ENCODE measurements at places on chromosomes 13 and 19.

GRCh38 chr19:18416778-18417249, 2.4 kb upstream of the SSBP4 start:
- peak; percentile 87 for DNase-seq

DNA sequence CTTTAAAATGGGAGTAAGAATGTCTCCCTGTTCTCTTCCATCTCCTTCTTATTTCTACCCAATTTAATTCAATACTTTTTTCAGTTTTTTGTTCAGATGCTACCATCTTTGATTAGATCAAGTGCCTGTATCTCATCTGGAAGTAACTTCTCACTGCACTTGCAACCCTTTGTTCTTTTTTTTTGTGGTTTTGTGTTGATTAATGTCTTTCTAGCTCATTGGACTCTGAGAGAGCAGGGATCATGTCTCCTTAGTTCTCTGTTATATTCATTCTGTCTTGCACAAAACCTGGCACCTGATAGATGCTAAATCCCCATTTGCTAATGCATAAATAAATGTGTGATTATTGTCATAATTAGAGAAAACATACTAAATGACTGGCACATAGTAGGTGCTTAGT, 834 bp upstream of the ITGBL1 start:
- no peak for DNase-seq

DNA sequence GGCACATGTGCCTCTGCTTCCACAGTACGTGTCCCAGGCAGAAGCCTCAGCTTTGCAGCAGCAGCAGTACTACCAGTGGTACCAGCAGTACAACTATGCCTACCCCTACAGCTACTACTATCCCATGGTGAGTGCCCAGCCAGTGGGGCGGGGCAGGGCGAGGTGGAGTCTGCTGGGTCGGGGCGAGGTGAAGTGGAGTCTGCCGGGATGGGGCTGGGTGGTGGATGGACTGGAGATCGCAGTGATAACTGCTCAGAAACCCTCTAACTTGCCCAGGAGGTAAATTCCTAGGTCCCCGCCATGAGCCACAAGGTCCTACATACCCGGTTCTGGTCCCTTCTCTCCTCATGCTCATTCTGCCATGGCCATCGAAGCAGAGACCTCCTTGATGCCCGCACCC, 3.6 kb downstream of the LENG8 start:
- no peak for DNase-seq

GRCh38 chr19:16359964-16360363, 35.3 kb downstream of the KLF2 start:
- DNase-seq, result no peak

DNA sequence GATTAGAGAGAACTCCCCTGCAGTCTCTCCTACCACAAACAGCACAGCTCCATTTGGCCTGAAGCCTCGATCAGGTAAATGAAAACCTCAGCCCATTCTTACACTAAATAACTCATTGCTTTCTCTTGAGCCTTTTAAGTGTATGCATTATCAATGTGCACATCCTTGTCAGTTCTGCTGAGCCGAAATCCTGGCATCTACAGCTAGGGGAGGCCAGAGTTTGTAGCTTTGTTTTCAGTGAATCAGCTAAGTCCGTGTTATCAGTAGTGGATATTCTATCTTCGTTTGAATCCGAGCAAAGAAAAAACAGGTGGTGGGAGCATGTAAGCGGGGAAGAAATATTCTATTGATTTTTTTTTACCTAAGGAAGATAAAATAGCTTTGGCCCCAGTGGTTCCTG, 84.4 kb downstream of the ESD start:
- DNase-seq, result no peak

DNA sequence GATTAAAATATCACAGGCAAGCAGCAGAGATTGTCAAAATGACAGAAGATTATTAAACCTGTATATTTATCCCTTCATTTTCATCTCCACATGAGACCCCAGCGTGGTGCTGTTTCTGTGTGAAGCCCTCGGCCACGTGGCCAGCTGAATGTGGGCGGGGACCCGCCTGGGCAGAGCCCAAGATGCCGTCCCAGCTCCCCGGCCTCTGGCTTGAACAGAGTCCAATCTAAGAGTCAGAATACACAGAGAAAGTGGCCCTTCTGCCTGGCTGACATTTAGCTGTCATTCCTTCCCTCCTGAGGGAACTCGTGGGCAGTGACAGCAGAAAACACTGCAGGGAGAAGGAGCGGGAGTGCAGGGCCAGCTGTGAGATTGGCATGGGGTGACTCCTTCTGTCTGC, 34.9 kb upstream of the UQCRFS1 start:
- DNase-seq, result no peak

GRCh38 chr19:28425046-28425931, 787.7 kb downstream of the UQCRFS1 start:
- no peak for DNase-seq

GRCh38 chr13:30869491-30869890, 36.6 kb upstream of the MEDAG start:
- DNase-seq, result no peak

- peak; percentile 35 for DNase-seq
These were observed 426 bp downstream of the MYO9B start for GRCh38 chr19:17075864-17076542.

GRCh38 chr13:27792393-27793218, at the start of gene GSX1:
Gene GSX1, plus strand, starts transcription at chr13:27792483. Its CDS starts 208 bp downstream, at chr13:27792691.
- DNase-seq, result peak; percentile 54

DNA sequence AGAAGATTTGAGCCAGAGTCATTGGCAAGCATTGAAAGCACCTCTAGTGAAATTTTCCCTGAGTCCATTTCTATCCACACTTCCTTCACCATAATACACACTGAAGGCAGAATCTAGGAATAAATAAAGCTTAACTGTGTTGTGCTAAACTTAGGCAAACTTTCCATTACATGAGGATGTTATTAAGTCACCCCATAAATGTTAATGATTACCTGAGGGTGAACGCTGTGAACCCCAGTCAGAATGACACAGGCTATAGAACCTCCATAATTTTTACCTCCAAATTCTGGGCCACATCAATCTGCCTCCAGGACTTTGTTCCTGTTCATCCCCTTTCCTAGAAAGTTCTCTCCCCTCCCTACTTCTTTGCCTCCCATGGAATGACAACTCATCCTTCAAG, 71.0 kb downstream of the RAP2A start:
- DNase-seq, result no peak

DNA sequence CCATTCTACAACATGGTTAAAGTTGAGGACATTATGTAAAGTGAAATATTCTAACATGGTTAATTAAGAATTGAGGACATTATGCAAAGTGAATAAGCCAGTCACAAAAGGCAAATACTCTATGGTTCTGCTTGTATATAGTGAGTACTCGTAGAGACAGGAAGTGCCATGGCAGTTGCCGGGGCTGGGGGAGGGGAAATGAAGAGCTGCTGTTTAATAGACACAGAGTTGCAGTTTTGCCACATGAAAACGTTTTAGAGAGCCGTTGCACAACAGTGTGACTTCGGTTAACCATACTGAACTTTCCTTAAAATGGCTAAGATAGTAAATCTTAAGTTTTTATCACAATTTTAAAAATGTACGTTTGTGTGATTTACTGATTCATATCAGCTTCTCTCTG, 176.9 kb downstream of the SHISA2 start:
- peak; percentile 9 for DNase-seq

GRCh38 chr13:75357576-75358289, 124.2 kb downstream of the TBC1D4 start:
- DNase-seq, result peak; percentile 58

- DNase-seq, result no peak
These were observed 1.3 kb downstream of the ADPRHL1 start for GRCh38 chr13:113451951-113452421.

GRCh38 chr13:59157181-59157580, 1006.5 kb downstream of the DIAPH3 start:
- no peak for DNase-seq

- DNase-seq, result peak; percentile 83
These were observed 2.2 kb downstream of the TJP3 start for GRCh38 chr19:3710265-3710812.

- no peak for DNase-seq
These were observed 1.2 kb upstream of the NUP62 start for GRCh38 chr19:49930483-49931011.

DNA sequence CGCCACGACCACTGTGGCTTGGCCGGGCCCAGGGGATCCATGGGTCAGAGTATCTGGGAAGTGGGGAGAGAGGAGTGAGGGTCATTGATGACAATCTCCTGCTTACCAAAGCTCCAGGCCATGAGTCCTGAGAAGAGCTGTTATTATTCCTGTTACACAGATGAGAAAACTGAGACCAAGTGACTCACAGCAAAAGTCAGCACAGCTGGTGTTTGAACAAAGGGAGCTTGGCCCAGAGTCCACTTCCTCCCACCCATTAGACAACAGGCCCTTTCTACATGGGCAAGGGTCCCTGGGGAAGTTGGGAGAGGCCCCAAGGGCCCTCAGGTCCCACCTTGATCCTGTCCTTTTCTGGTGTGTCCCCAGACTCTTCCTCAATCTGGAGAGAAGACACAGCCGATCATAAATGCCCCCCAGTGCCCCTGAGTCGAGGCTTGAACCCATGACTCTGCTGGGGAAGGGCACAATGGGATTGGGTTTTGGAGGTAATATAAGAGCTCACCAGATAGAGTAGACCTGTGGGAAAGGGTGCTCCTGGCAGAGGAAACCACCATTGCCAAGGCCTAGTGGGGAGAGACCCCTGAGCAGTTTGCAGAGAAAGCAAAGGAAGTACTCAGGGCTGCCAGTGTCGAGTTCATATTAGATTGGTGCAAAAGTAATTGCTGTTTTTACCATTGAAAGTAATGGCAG, 6.8 kb downstream of the FUT6 start:
- no peak for DNase-seq

- no peak for DNase-seq
These were observed 15.7 kb downstream of the ZNF66 start for GRCh38 chr19:20791806-20792205.

DNA sequence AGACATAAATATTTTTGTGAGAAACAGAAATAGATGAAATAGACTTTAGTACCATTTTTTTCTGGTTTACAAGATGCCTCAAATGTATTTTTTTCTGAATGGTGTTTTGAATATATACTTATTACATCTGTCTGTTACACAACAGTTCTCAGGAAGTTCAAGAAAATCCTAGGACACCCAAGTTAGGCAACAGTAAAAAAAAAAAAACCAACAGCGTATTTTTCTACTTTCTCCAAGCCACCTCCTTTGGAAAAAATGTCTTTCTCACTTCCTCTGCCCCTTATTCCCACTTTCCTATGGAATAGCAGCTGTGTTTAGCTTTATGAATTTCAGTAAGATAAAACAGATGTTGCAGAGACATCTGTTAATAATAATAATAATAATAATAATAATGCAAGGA, 489.6 kb upstream of the KLF12 start:
- no peak for DNase-seq

GRCh38 chr19:46361915-46362314, 15.0 kb downstream of the PPP5C start:
- no peak for DNase-seq

DNA sequence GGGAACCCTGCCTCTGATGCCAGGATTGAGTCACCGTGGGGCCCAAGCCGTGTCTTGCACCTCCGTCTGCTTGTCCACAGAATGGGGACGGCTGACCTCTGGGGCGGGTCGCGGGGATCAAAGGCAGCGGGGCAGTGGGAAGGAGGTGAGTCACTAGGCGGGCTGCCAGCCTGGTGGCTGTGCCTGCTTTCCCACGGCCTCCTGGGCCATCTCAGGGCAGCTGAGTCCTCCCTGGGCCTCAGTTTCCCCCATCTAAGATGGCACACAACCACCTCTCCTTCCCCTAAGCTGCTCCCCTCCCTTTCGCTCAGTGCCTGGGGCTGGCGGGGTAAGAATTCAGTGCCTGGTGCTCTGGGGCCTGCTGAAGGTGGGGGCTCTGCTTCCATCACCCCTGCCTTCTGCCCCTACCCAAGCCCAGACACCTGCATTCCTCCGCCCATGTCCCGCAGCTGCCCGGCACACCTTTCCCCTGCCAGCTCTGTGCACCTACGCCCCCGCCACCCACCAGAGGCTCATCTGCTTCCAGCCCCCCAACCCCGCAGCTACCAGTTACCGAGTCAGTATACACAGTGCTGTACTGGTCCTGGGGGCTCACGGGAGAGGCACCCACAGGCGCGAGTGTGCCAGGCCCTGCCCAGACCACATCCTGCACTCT, 3.5 kb downstream of the MKNK2 start:
- no peak for DNase-seq

- DNase-seq, result no peak
These were observed 4.2 kb upstream of the TNNI3 start for GRCh38 chr19:55161571-55162322.

DNA sequence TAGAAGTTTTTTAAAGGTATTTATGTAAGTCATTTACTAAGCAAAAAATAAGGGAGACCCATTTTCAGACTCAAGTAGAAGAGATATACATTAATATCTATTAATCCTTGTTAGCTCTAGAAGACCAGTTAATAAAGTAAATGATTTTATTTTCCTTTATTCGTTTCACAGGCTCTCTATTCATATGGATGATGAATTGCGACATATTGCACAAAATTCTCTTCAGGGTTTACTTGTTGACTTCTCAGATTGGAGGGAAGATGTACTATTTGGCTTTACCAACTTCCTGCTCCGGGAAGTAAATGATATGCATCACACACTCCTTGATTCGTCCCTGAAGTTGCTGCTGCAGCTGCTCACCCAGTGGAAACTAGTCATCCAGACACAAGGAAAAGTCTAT, 139.3 kb downstream of the FRY start:
- no peak for DNase-seq

DNA sequence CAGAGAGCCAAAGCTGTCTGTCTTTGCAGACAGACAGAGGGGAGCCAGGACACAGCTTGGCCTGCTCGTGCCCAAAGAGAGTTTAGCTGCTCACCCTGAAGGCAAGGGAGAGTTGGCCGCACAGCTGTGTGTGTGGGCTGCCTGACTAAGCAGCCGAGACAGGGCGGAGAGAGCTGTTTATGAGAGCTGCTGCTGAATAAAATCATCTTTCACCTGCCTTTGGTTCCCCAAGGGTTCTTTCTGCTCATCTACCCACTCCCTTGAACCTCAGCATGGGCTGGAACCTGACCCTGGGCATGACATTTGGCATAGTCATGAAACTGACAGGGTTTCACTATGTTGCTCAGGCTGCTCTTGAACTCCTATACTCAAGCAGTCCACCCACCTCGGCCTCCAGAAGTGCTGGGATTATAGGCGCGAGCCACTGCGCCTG, 98.2 kb downstream of the RBM26 start:
- peak; percentile 33 for DNase-seq

GRCh38 chr13:71218960-71219359, 648.0 kb downstream of the DACH1 start:
- peak; percentile 7 for DNase-seq

- no peak for DNase-seq
These were observed 163.4 kb downstream of the FOXO1 start for GRCh38 chr13:40503011-40503410.

DNA sequence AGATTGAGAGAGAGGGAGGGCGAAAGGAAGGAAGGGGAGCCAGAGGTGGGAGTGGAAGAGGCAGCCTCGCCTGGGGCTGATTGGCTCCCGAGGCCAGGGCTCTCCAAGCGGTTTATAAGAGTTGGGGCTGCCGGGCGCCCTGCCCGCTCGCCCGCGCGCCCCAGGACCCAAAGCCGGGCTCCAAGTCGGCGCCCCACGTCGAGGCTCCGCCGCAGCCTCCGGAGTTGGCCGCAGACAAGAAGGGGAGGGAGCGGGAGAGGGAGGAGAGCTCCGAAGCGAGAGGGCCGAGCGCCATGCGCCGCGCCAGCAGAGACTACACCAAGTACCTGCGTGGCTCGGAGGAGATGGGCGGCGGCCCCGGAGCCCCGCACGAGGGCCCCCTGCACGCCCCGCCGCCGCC, at the start of gene TNFSF11:
Gene TNFSF11 (plus strand): TSS at position 142 of the 400 bp plus-strand sequence. CDS start 152 bp downstream, at position 294.
- no peak for DNase-seq

All from RPMI8226 (cell line).